Stimulated activated CD8-positive, alpha-beta memory T cell treated with anti-CD3 and anti-CD28 coated beads, Interleukin-4, amount 100 ng/mL, for 1 hour (primary cell): ENCODE measurements at places on chromosomes 1 and 21.

DNA sequence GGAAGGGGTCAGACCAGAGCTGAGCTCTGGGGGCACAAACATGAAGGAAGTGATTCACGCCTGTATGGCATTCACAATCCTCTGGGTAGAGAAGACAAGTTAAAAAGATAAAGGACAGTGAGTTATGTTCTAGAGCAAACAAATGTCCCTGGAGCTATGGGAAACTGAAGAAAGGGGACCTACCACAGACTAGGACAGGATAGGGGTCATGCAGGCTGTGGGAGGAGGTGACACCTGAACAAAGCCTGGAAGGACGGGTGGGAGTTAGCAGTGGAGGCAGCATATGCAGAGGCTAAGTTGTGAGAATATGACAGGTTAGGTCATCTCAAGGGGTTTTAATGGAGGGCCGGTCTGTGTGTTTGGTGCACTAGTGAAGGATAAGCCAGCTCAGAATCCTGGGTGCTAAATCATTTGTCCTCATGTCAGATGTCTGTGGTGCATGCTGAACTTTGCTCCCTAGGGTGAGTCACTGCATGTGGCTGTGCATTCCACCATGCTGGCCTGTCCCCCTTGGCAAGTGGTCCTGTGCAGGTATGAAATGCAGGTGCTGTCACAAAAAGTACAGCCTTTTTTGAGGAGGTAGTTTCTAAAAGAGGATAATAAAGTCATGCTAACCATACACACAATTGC lies 28.5 kb downstream of the TNN start:
- no peak for DNase-seq

GRCh38 chr1:55717111-55717510 lies 501.9 kb upstream of the USP24 start:
- DNase-seq: no peak

DNA sequence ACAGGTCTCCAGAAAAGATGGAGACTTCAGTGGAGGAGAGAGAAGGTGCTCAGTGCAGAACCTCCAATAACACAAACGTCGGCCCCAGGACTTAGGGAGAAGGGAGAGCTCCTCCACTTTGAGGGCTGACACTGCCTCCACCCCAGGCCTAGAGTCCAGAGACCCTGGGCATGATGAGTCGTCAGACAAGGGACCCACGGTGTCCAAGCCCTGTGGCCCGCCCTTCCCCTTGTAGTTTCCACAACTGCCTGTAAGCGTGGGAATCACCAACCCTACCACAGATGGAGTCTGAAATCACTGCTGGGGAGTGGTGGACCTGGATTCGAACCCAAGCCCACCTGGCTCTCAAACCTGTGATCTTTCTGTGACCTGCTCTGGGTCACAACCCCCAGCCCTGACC lies 281.1 kb downstream of the NPHP4 start:
- DNase-seq: no peak

DNA sequence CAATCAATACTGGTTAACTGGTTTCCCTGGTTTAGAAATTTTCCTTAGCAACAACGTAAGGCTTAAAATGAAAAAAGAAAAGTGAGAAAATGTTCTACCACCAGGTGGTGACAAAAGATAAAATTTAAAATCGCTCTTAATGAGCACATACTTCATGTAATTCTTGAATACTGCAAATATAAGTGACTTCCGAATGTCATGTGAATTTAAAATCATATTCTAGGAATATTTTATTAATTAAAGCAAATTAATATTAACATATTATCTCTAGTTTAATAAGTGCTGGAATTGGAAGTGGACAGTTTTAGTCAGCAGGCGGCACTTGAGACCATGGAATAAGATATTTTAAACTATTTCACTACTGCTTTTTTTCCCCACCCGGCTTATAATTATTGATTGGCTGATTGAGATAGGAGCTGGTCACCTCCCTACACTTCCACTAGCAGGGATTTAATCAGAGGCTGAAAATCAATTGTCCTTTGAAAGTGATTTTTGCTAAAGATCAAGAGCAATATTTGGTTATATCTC lies 5.0 kb upstream of the ADAMTS1 start:
- DNase-seq: no peak

DNA sequence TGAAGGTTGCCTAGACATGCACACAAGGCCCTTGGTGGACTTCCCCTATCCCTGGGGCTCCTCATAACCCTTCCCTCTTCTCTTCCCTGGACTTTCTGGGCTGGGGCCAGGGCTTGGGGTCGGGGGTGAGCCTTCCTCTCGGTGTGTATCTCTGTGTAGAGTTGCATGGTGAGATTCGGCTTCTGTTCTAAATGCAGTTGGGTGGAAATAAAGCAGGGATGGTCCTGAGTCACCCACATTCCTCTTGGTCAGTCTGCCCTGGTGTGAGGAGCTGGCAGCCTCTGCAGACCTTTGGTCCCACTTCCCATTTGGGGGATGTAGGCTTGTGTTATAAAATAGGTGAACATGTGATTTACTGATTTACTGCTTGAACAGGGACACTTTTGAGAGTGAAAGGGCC lies 38.0 kb downstream of the ADARB1 start:
- no peak for DNase-seq

GRCh38 chr1:155081472-155082300 lies 3.0 kb downstream of the EFNA3 start:
- no peak for DNase-seq

DNA sequence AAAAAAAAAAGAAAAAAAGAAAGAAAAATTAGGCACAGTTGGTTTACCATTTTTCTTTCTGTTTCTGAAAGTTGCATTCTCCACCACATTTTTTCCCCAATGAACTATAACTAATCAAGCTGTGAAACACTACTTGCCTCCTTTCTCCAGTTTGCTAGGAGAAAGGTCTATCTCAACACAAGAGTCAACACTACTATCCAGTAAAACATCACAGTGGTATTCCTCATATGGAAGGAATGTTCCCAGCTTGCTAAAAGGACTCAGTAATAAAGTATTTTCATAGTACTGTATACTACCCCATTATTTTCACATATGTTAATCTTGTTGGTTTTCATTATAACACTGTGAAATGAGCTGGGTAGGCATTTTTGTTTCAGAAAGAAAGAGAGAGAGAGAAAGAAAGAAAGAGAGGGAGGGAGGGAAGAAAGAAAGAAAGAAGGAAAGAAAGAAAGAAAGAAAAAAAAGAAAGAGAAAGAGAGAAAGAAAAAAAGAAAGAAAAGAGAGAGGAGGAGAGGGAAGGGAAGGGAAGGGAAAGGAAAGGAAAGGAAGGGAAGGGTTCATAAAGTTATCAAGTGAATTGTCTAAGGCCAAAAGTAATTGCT lies 7.9 kb downstream of the PTGER3 start:
- DNase-seq: no peak

- no peak for DNase-seq
Measured at GRCh38 chr1:211305044-211305443, 21.6 kb upstream of the TRAF5 start.

- DNase-seq: no peak
Measured at GRCh38 chr1:43960798-43961197, 9.0 kb upstream of the DPH2 start.
